ENCODE measurements at places on chromosomes 5 and 9.

- DNase-seq, result no peak
Measured at GRCh38 chr5:89015409-89015808, 132.4 kb upstream of the MEF2C start.

DNA sequence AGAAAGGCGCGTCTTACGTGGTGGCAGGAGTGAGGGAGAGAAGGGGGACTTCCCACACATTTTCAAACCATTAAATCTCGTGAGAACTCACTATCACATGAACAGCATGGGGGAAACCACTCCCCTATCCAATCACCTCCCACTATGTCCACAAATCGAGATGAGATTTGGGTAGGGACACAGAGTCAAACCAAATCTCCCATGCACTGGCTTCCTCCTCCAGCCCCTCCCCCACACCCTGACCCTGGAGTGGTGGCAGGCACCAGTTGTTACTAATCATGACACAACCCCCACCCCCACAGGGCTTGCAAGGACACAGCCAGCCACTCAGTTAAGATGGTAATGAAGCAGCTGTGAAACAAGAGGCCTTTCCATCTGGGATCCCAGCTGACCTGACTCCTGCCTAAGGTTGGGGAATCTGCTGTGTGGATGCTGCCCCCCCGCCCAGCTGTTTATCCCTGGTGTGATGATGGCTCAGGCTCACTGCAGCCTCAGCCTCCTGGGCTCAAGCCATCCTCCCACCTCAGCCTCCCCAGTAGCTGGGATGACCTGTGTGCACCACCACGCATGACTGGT lies 57.1 kb upstream of the FUBP3 start:
- no peak for DNase-seq

DNA sequence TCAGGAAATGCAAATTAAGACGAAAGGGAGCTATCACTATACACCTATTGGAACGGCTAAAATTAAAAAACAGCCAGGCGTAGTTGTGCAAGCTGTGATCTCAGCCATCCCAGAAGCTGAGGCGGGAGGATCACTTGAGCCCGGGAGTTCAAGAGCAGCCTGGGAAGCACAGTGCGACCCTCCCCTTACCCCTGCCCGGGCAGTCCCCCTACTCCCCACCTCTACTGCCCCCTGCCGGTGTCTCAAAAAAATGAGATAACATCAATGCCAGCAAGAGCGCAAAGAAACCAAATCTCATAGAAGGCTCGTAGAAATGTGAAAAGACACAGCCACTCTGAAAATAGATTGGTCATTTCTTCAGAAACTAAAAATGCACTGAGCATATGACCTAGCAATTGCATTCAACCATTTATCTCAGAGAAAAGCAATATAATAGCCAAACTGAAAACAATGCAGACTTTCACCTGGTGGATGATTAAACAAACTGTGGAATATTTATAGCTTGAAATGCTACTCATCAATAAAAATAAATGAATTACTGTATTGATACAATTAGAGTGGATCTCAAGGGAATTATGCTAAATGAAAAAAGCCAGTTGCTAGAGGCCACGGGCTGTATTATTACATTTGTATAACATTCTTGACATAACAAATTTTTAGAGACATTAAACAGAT lies 20.6 kb downstream of the OR2V2 start:
- no peak for DNase-seq

DNA sequence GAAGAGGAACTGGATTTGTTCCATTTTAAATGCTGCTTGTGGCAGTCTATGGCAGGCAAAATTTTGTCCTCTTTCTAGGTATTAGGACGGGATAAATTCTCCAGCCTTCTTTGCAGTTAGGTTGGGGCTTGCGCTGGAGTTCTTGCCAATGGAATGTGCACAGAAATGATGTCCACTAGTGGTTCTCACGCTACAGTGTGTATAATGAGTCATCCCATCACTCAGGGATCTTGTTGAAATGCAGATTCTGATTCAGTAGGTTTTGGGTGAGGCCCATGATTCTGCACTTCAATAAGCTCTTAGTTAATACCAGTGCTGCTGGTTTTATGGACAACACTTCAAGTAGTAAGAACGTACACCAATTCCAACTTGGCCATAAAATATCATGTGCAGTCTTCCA lies 317.6 kb upstream of the KLF4 start:
- DNase-seq, result peak; percentile 28

DNA sequence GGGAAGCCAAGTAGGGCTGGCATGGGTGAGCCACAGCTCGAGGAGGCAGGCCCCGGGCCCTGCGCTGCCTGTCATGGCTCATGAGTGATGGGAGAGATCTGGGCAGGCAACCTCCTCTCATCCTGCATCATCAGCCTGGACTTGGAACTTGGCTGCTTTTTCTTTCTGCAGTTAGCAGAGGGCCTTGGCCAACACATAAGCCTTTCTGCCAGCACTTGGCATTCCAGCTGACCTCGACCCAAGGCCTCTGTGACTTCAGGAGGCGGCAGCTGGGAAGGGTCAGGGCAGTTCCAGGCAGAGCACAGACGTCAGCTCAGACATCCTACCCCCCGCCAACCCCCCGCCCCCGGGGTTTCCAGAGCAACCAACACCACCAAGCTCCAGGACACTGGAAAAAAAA lies 7.6 kb downstream of the S1PR3 start:
- peak; percentile 88 for DNase-seq

- DNase-seq, result no peak
Measured at GRCh38 chr9:82808478-82808877, 254.5 kb downstream of the RASEF start.

- no peak for DNase-seq
Measured at GRCh38 chr9:36592801-36593583, 20.3 kb downstream of the MELK start.

DNA sequence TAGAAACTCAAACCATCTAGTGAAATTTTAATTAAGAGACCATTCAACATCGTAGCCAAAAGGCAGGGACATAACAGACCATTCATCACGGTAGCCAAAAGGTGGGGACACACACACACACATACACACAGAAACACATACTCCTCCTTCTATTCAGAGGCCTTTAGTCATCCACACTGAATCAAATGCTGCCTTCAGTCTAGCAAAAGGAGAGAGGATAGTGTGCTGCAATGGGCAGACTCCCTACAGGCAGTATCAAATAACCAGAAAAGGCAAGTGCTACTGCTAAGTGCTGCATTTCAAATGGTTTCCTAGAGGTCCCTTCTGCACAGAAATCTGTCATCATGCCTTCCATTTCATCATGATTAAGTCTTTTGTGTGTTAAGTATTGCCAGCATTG lies 303.9 kb downstream of the TRIM32 start:
- no peak for DNase-seq

GRCh38 chr9:114518599-114519022 lies 13.3 kb upstream of the WHRN start:
- DNase-seq, result no peak

DNA sequence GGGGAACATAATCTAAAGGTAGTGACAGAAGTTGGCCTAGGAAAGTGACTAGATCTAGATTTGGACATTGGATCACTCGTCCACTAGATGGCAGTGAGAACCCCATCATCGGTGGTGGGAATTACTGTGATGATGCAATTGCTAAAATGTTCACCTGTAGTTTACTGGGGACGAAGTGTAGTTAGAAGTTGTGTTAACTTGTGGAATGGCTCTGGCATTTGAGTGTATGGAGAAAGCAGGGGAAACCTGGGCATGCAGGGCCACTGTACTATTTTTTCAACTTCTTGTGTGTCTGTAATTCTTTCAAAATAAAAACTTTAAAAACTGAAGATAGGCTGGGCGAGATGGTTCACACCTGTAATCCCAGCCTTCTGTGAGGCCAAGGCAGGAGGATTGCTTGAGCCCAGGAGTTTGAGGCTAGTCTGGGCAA lies 75.5 kb downstream of the PHAX start:
- peak; percentile 28 for DNase-seq

DNA sequence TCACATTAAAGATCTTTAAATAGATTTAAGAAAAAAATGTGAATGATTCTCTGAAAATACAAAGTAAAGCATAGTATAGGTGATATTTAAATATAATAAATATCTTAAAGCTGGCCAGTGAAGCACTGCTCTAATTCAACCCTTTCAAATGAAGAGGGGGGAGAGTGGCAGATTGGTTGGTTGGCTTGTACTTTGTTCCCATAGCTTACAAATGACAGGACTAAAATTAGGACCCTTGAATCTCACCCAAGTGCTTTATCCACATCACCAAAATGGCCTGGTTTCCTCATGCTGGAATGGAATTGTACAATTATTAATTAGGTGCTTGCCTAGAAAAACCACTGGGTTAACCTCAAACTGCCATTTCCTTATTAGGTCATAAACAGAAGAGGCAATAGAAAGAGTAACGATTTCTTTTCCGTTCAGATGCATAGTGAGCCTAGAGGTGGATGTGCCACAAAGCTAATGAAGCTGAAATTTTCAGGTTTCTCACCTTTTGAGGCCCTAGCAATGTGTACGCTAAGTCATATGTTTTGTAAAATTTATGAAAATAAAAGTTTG lies 354.5 kb upstream of the CDH6 start:
- no peak for DNase-seq

GRCh38 chr9:31637861-31638260 lies 746.6 kb upstream of the ACO1 start:
- DNase-seq, result no peak

- peak; percentile 30 for DNase-seq
Measured at GRCh38 chr5:32044939-32045338, 129.2 kb downstream of the GOLPH3 start.

GRCh38 chr9:82466616-82467260 lies 478.2 kb downstream of the SPATA31D1 start:
- peak; percentile 66 for DNase-seq

GRCh38 chr9:93267091-93267541 lies 83.2 kb downstream of the WNK2 start:
- DNase-seq, result no peak

GRCh38 chr9:740221-740620 lies 101.3 kb upstream of the DMRT1 start:
- DNase-seq, result no peak

- peak; percentile 83 for DNase-seq
Measured at GRCh38 chr5:99019812-99020697, 91.2 kb upstream of the CHD1 start.

DNA sequence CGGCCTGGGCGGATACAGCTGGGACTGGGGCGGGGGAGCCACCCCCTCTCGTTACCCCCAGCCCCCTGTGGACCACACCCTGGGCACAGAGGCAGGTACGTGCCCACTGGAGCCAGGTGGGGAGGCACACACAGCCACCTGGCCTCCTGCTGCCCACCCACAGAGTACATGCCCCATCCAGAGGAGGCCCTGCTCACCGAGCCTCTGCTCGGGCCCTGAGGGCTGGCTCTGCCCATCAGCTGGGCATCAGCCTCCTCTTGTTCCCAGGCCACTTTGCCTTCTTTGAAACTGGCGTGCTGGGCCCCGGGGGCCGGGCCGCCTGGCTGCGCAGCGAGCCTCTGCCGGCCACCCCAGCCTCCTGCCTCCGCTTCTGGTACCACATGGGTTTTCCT lies 6.3 kb downstream of the MAMDC4 start:
- DNase-seq, result no peak

GRCh38 chr5:112059579-112060135 lies 302.7 kb upstream of the NREP start:
- no peak for DNase-seq

DNA sequence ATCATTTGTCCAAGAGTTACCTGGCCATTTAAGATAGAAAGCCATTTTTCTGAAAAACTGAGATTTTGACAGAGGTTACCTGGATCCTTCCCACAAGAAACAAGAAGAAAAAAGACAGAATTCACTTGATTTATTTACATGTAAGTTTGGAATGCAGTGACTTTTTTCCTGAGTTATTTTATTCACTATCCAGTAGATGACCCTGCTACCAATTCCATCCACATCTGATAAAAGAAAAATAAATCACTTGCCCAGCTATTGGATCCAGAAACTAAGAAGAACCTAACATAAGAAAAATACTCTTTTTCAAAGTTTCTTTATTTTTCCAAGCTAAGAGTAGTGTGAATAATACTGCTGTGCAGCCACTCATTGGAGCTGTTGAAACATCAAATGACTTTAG lies 275.2 kb downstream of the CETN3 start:
- DNase-seq, result no peak

GRCh38 chr5:74538206-74538661 lies 102.3 kb downstream of the ENC1 start:
- DNase-seq, result peak; percentile 96

- peak; percentile 65 for DNase-seq
Measured at GRCh38 chr5:149959406-149960236, 937 bp upstream of the SLC26A2 start.

GRCh38 chr5:15421921-15422412 lies 78.0 kb upstream of the FBXL7 start:
- peak; percentile 1 for DNase-seq

DNA sequence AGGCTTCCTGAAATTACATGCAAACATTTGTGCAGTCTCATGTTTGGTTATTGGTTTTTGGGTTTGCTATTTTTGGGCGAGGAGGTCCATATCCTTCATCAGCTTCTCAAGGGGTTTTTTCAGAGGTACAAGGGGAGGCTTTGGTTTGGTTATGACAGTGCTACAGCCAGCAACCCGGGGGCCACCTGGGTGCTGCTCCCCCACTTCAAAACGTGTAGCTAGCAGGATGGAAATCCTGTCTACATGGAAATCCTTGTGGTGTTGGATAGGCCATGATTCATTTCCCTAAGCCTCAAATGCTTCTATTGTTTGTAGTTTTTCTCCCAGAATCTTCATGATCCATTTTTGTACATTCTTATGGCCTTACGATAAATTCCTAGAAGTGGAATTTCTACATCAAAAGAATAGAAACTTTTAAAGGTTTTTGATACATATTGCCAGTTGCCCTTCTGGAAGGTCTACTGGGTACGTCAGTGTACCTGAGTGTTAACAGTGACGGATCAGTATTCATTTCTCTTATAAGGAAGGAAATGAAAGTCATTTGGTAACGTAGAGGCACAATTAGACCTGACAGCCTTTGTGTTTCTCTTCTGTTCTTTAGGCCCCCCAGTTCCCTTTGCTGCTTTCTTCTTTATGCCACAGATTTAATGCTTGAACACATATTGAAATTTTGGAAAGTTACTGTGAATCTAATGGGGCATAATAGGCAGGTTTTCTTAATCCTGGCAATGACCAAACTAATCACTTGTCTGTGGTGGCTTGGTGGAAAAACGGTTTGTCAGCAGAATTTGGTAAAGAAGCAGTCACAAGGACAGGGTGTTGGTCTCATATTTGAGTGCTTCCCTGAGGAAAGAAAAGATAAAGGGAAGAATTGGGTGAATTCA lies 69.7 kb upstream of the ABL1 start:
- no peak for DNase-seq

All from fibroblast of gingiva (primary cell).